GM12891 (cell line): ENCODE measurements at places on chromosomes 7 and 10.

DNA sequence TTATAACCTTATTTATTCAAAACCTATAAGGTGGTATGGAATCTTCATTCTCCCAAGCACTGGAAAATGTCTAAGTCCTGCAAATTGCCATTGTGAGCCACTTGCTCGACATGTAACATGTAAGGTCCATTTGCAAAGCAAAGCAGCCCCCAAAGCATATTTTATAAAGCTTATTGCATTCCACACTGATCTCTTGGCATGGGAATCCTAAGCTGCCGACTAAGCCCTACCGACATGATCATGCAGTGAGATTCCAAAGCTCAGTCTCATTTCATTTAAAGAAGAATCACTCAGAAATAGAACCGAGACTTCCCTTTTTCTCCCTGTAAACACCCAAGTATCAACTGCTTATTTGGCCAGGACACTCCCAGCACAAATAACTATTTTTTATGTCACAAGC is 333.4 kb upstream of the MYO3A start:
- DNase-seq: no peak

GRCh38 chr10:8596929-8597472 is 542.5 kb downstream of the GATA3 start:
- DNase-seq: no peak

GRCh38 chr10:102649797-102650654 is 5.7 kb downstream of the TRIM8 start:
- no peak for DNase-seq

DNA sequence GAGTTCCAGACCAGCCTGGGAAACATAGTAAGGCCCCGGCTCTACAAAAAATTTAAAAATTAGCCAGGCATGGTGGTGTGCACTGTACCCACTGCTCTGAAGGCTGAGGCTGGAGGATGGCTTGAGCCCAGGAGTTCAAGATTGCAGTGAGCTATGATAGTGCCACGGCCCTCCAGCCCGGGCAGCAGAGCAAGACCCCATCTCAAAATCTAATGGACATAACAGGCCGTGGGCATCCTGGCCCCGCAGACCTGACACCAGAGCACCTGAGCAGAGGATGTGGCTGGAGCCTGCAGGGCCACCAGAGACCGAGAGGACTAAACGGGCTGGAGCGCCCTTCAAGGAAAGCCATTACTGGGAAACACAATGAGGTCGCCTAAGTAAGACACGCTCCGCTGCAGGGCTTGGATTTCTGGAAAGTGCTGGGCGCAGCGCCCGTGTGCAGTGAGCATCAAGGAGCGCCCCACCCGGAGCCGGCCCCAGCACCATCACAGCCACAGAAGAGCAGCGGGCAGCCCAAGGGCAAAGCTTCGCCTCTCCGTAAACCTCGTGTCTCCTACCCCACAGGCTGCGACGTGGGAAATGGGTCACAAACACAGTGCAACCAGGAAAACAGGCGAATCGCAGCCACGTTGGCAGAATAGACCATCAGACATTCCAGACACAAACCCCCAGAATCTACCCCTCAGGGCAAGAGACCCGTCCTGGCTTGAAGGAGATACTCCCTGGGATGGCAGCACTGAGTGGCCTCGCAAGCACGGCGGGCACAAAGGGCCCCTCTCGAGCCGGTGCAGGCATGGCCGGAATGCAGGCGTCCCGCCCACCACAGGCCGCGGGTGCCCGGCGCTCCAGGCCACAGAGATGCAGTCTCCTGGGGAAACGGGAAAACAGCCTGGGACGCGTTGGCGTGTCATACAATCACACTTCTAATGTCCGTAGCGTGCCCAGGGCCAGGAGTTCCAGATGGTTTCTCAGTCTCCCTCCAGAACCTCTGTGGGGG is 4.9 kb downstream of the RADIL start:
- DNase-seq: no peak

GRCh38 chr10:88499569-88500470 is 83.3 kb downstream of the RNLS start:
- DNase-seq: no peak

GRCh38 chr7:125568799-125569198 is 639.2 kb upstream of the POT1 start:
- no peak for DNase-seq

GRCh38 chr10:46225597-46225996 is 61.2 kb upstream of the ANTXRL start:
- DNase-seq: no peak

GRCh38 chr7:133365917-133366316 is 113.0 kb downstream of the EXOC4 start:
- DNase-seq: no peak

GRCh38 chr7:36044101-36044892 is 108.8 kb upstream of the EEPD1 start:
- no peak for DNase-seq

DNA sequence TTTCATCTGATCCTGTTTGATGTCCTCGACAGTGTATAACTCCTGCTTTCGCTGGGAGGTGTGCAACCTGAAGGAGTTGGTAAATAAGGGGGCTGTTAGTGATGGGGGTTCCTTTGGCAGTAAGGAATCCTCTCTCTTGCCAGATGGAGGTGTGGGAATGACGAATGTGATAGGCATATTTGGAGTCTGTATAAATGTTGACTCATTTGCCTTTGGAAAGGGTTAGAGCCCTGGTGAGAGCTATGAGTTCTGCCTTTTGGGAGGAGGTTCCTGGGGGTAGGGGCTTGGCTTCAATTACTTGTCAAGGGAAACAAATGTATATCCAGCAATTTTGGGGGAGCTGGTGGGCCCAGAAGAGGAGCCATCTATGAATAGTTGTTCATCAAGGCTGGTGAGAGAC is 11.4 kb upstream of the CHST3 start:
- DNase-seq: no peak

DNA sequence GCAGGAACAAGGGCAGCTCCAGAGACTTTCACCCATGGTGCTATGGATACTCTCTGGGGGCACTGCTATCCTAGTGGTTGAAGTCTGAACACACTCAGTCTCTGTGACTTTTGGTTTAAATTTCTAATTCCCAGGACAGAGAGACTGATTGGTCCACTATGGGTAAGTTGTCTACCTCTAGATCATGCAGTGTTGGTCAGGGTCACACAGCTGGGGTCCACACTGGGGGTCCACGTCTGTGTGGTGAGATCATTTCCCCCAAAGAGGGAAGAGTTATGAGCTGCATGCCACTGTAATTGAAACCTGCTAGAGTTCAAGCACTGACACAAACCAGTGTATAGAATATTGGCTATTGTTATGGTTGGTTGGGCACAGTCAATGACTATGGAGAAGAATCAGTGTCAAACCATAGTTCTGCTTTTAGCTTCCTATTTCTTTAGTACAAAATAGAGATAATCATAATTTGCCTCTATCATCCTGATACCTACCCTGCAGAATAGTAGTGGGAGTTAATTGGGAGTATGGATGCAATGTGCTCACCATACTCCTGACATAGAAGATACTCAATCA is 101.6 kb downstream of the PRTFDC1 start:
- DNase-seq: no peak

GRCh38 chr10:71086439-71087080 is 125.8 kb upstream of the UNC5B start:
- no peak for DNase-seq

- peak; percentile 72 for DNase-seq
These were observed 4.6 kb upstream of the VGF start for GRCh38 chr7:101169838-101170551.

DNA sequence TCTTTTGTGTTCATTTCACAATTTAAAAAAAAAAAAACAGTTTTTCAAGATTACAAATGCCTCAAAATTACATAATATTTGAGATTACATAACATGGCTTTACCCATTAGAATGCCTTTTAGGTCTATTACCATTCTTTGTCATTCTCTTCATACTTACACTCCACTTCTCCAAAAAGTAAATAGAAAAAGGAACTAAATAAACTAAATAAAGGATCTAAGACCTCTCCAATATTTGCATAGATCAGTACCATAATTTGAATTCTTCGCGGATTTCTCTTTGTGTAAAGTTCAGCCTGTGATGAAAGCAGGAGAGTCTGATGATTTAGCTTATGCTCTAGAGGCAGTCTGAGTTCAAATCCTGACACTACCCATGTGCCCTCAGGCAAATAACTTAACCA is 56.4 kb upstream of the C1GALT1 start:
- no peak for DNase-seq

DNA sequence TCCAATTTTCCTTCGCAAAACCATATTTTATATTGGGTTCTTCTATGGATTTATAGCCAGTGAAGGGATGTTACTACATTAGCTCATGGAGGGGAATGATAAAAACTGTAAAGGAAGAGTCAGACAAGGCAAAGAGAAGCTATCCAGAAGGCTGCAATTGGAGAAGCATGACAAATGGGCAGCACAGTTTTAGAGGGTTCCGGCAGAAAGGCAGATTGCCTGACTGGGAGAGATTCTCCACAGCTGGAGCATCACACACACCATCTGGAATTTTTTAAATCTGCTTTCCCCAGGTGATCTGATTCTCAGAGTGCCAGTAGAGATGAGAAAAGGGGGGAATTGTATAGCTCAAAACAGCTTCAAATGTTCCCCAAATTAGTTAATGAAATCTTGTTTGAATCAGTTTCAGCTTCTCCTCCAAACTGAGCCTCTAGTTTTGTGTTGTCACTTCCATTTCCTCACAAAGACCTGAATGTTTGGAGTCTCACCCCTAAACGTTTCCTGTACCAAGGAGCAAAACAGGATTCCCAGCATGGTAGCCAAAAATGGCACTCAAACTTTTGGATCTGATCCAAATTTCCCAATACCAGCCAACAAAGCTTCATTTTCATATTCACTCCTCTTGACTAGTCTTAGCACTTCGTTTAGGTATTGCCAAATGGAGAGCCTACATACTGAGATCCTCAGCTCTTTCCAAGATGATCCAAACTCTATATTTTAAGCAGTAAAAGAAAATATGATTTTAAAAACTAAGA is 177.5 kb downstream of the HPSE2 start:
- no peak for DNase-seq

- DNase-seq: no peak
These were observed 113.7 kb upstream of the LRRN3 start for GRCh38 chr7:110977127-110977737.

DNA sequence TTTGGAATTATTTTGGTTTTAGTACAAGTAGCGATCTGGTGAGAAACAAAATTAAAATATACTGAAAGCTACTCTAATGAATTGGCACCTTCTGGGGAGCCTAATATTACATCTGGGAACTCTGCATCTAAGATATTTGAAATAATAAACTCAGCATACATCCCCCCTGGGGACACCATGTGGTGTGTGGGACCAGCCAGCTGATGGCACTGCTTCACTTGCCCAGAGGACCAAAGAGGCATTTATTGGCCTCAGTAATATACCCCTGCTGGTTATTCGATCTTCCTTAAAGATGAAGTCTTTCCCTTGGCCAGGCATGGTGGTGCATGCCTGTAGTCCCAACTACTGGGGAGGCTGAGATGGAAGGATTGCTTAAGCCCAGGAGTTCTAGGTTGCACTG is 195.1 kb upstream of the AUTS2 start:
- DNase-seq: peak; percentile 27

DNA sequence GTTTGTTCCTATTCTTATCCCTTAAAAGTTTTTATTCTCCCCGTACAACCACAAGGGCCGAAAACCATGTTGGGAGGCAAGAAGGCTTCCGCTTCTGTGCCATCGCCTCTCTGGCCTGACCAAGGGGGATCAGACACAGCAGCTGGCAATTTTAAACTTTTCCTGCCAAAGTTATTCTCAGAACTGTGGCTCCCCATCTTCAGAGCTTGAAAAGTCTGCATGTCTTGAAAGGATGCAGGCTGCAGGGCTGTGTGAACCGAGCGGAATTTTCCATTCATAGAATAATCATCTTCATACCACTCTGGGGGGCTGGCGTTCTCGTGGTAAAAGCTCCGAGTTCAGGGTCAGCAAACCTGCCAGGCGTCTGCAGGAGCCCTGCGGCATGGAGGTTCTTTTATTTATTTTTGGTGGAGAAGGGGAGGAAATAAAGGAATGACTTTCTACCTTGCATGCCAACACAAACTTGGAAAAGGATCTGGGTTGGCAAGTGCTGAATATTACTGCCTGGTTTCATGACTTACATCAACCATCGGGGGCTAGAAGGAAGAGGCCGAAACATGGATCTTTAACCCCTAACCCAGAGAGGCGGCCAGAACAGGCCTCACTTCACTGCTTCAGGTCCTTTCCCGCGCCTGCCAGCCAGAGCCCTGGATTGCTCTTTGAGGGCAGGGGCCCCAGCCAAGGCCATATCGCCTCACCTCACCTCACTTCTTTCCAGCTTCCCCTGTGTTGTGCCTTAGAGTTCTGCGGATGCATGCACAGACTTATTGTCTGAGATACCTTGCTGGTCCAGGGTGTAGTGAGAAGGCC is 3.0 kb upstream of the NANOS1 start:
- DNase-seq: no peak

DNA sequence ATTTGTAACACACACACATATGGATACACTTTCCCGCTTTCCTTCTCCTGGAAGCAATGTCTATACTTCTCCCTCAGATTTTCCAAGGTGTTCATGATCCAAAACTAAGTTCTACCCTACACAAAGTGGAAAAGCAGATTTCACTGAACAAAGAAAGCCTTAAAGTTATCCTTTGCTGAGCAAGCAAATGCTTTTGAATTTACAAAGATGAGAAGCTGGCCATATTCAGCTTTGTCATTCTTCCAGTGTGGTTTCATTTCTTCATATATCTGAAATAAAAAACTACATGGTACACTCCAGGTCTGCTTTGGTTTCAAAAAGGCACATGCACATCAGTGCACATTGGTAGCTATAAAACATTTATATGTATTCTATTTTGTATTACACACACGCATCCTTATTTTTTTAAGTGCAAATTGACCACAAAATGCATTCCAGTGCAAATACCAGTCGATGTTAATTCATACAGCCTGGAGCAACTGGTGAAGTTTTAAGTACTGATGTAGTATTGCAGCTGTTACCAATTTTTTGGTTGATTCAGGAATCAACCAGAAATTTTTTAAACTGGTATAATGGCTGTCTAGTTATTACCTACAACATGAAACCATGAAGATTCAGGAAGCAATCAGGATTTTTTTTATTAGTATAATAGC is 65.5 kb upstream of the SRPK2 start:
- DNase-seq: no peak

DNA sequence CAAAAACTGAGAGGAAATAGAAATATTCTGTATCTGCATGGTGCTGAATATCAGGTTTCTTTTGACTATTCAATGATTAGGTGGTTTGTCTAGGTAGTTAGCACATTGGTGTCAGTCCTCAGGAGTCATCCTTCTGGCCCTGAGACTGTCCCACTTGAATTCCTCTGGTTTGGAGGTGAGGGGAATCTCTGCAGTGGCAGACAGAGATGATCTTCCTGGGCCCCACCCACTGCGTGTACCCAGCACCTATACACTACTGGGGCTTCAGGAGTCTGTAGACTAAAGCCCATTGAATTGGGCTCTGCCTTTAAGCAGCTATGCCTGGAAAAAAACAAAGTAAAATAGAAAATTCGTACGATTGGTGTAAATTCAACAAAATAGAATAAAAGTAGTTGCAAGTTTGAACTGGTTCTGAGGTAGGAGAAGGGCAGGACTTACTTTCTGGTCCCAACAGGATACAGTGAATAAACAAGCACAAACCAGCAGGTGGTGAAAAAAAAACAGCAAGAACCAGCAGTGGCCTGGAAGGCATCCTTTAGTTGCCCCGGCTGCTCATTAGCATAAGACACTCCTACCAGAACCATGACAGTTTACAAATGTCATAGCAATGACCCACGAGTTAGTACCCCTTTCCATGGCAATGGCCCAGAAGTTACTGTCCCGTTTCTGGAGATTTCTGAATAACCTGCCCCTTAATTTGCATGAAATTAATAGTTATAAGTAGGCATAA is 1.7 kb downstream of the LIPM start:
- DNase-seq: no peak

- no peak for DNase-seq
These were observed 62.9 kb upstream of the NMT2 start for GRCh38 chr10:15231426-15231825.

GRCh38 chr10:63464402-63465292 is 1.1 kb downstream of the JMJD1C start:
- DNase-seq: no peak
